ENCODE measurements at places on chromosomes 4 and X. TPM values are rescaled to one million over a fixed set of nuclear protein-coding genes. Genes with fewer than 3 reads are reported as not detected.

The XAGE1B gene
- total RNA-seq = 208 TPM

The ARHGAP6 gene
- not detected for total RNA-seq

The CDS1 gene
- 0.81 TPM for total RNA-seq

The EIF4E gene
- total RNA-seq = 86.5 TPM

The HERC6 gene
- 2.9 TPM for total RNA-seq

The HUWE1 gene
- total RNA-seq = 64.5 TPM

The C4orf46 gene
- 9.3 TPM for total RNA-seq
